ENCODE measurements at places on chromosomes 13 and 19.

DNA sequence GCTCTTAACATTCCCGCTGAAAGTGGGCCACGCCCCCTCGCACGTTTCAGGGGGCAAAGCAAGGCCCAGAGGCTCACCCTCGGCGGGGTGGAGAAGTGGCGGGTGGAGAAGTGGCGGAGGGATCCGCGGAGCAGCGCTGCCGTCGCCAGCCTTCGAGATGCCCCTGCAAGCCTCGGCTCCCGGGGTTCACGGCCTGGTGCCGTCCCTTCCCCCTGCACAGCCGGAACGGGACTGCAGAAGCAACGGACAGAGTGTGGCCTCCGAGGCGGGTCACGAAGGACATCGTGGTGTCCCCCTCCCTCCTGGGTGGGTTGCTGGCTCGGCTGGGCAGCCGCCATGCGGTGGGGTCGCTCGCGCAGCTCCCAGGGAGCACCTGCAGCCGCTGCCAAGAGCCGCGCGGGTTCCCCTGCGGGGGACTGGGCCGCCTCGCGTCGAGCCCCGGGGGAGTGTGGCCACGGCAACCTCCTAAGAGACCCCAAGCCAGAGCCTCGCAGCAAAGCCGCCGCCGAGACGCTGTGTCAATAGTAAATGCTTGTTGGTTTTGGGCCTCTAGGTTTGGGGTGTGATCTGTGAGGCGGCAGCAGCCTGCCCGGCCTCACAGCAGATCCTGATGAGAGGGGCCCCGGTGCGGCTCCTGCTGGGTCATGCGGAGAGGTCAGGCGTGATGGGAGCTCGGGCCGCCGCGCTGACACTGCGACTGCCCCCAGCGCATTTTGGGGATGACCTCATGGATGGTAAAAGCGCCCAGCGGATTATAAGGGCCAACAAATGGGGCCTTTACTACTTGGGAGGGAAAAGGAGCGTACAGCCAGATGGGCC is 5.5 kb downstream of the TPGS1 start:
- DNase-seq = no peak

DNA sequence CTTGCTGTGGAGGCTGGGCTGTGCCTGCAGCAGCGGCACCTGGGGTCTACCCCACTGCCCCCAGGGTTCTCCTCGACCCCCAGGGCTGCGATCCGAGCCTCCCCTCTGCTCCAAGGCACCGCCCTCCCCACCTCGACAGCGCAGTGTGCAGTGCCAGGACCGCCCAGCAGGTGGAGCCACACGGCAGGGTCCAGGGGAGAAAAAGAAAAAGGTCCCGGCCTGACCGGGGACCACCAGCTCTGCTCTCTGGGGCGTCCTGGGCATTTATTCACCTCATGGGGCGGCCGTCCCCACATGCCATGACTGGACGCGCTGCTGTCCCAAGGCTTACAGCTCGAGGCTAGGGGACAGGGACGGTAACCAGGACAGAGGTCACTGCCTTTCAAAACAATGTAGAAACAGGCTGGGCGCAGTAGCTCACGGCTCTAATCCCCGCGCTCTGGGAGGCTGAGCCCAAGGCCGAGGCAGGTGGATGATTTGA is 10.6 kb downstream of the REXO1 start:
- peak; percentile 69 for DNase-seq

GRCh38 chr19:47633517-47633916 is 24.6 kb downstream of the BICRA start:
- DNase-seq = no peak

DNA sequence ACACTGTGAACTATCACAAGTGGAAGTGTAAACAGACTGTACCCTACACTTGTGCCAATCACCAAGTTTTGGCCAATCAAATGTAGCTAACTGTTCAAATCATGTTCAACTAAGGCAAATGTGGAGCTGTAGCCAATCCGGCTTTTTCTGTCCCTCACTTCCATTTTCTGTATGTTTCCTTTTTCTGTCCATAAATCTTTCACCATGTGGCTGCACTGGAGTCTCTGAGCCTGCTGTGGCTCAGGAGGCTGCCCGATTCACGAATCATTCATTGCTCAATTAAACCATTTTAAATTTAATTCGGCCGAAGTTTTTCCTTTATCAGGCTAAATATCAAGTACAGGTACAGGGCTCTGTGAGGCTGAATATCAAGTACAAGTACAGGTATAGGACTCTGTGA is 216.5 kb downstream of the RFC3 start:
- no peak for DNase-seq

DNA sequence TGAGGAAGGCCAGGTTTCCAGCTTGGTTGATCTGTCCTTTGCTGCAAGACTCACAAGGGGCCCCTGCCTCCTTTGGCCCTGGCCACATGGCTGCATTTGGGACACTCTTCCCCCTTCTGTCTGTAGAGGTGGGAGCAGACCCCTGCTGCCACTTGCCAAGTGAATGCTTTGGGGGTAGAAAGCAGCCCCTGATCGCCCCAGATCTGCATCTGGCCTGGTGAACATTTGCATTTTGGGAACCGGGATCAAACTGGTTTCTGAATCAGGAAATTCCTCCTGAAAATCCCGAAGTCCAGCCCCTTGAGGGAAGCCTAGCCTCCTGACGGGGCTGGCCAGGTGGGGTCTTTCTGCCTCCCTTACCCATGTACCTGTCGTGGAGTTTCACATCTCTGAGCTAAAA is 14.9 kb downstream of the DPF1 start:
- no peak for DNase-seq

All from stimulated activated CD4-positive, alpha-beta T cell treated with anti-CD3 and anti-CD28 coated beads, Interleukin-4, amount 100 ng/mL, for 1 hour (primary cell).